ENCODE measurements at places on chromosomes 3 and 15.

- DNase-seq = no peak
These were observed 9.5 kb upstream of the ARL14 start for GRCh38 chr3:160667452-160667851.

- no peak for DNase-seq
These were observed 78.1 kb downstream of the COL8A1 start for GRCh38 chr3:99716463-99716995.

DNA sequence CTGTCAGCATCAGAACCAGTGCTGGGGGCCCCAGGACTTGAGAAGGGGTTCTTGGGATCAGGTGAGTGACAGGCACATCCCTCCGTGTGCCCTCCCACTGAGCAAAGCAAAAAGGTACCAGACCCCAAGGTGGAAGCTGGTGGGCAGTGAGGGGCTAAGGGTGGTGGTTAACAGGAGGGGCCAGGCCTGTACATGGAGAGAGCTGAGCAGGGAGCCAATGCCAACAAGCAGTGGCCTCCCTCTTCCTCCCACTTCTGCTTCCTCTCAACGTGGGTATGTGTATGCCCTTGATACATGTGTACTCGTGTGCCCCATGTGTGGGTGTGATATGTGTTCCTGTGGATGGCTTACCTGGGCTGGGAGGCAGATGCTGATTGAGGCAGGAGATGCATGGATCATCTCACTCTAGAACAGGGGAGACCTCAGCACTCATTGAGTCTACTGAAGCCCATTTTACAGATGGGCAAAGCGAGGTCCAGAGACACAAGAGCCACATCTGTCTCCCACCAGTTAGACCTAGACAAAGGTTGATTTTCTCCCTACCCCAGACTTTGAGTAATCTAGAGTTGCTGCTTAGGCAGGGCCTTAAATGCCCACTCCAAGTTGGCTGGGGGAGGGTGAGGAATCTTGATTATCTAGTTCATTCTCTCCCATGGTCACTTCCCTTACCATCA is 945 bp downstream of the VIPR1 start:
- DNase-seq = no peak

DNA sequence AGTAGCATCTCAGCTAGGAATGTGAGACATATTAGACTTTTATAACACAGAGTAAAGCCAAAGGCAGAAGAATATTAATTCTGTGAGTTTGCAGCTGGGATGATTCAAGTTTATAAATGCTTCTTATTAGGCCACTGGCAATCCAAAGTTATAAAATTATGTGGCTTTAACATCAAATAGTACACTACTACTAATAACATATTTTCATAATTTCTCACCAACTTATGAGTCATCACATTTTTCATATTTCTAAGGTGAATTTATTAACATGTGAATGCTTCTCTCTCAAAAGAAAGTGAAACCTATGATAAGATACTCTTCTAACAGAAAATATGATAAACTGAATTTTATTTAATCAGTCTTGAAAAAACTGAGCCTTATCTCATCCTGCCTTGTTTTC is 1348.2 kb upstream of the ALCAM start:
- DNase-seq = no peak

GRCh38 chr15:41256577-41257038 is 25.5 kb downstream of the CHP1 start:
- DNase-seq = no peak

DNA sequence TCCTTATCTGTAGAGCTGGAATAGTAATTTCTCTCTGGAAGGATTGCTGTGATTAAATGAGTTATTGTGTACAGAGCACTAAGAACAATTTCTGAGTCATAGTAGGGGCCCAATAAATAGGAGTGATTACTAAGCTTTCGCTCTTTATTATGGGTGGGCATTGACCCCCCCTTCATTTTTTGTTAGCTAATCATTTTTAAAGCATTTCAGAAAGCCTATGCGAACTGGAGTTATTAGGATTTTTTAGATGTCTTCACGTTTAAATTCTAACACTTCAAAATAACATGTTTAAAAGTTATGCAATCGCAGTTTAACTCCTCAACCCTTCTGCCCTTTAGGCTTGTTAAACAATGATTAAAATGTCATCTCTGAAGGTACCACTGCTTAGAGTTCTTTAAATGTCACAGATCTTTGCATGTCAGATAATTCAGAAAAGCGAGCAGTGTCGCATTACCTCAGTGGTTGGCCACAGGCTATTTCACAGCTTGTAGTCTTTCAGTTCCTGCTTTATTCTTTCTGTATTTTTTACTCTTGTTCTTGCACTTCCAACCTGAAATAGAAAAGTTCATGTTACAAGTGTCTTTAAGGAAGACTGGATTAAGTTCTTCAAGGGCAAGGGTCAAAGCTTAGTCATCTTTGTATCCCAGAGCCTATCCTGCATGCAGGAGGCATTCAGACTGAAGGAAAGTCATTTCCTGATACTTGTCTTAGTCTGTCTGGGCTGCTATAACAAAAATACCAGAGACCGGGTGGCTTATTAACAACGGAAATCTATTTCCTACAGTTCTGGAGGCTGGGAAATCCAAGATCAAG is 102.9 kb downstream of the FNDC3B start:
- DNase-seq = no peak

- DNase-seq = no peak
These were observed at the start of gene LIPH for GRCh38 chr3:185552358-185552877. Gene LIPH (minus strand): TSS chr3:185552588. CDS start chr3:185552471, 117 bp downstream.

DNA sequence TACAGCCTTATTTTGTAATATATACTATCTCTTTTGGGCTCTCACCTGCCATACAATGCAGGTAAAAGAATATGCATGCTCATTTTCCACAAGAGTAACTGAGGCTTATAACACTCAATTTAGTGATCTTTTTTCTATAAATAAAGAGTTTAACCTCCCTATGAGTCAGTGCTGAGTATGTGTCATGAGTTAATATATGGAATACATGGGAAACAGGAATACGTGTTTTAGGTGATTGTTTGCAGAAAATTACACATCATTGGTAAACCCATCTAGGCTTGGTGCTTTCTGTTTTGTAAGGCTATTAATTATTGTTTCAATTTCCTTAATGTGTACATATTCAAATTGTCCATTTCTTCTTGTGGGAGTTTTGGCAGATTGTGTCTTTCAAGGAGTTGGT is 411.3 kb downstream of the GRM7 start:
- DNase-seq = no peak

Data from CD4-positive, alpha-beta T cell treated with Interleukin-12 subunit alpha and Interleukin-12 subunit beta, for 1 hour (primary cell).